DND-41 (cell line): ENCODE measurements at places on chromosomes 6 and 20.

DNA sequence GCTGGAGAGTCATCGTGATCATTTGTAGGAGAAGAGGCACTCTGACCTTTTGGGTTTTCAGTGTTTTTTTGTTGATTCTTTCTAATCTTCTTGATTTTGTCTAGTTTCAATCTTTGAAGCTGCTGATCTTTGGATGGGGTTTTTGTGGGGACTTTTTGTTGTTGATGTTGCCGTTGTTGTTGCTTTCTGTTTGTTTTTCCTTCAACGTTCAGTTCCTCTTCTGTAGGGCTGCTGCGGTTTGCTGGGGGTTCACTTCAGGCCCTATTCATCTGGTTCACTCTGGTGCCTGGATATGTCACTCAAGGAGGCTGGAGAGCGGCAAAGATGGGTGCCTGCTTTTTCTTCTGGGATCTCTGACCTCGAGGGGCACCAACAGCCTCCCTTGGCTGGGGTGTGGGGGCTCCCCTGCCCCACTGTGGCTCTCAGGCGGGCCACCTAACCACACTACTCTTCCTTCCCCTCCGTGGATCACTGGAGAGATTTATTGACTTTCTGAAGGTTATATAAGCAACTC is 21.5 kb upstream of the TMEM244 start:
- no peak overlapping the region for H3K4me3 ChIP-seq
- DNase-seq: no peak
- peaks cover 5% of the 10 kb centered on the region for H3K27me3 ChIP-seq

DNA sequence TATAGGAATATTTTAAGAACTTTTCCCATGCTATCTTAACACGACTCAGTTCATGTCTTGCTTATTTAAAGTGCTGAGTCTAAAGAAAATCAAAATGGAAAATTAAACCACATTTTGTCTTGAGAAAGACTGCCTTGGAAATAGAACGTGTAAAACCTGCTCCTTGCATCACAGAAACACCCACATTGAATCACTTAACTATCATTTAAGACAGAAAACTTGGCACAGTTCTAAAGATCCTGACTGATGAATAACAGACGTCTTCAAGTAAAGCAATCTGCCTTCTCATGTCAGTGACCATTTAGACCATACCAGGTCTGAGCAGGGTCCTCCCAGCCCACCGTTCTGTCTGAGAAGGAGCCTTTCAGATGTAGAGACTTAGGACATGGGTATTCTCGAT is 7.4 kb downstream of the PERP start:
- no peaks in the 10 kb centered on the region for H3K36me3 ChIP-seq
- no peaks in the 10 kb centered on the region for H3K4me1 ChIP-seq
- no peak overlapping the region for H3K4me3 ChIP-seq
- no peak overlapping the region for H3K27ac ChIP-seq

DNA sequence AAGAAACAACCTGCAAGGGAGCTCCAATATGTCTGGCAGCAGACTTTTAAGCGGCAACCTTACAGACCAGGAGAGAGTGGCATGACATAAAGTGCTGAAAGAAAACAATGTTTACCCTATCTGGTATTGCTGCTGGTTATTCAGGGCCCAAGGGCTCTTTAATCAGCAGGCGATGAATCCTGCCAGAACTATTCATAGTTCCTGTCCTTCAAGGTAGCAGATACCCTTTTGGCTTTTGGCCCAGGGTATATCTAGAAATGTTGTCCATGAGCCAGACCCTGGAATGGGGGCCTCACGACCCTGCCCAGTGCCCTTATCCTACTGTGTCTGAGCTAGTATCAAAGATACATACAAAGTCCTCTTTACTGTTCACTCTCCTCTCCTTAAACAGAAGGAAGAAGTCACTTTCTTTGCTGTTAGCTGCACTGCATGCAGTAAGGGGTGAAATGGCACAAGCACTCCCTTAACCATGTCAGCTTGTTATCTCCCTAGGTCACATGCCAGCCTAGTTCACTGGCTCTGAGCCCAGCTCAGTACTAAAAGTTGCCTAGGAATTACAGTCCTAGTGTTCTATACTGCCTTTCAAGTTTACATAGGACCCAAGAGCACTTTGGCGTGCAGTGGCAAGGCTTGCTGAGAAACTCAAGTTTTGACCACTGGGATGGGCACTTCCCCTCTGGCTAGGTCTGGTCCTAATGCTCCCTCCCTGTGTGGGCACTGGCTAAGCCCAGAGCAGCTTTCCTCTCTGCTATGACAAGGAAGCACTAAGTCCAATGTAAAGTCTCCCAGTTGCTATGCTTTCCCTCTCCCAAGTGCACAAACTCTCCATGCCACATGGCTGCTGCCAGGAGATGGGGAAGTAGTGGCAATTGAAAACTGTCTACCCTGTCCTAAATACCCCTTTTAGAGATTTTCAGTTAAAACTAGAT is 122.0 kb downstream of the HTR1B start:
- H3K4me3 ChIP-seq: no peak overlapping the region
- no peak for DNase-seq
- no peak overlapping the region for H3K27ac ChIP-seq
- H3K27me3 ChIP-seq: no peaks in the 10 kb centered on the region
- no peaks in the 10 kb centered on the region for H3K4me1 ChIP-seq

DNA sequence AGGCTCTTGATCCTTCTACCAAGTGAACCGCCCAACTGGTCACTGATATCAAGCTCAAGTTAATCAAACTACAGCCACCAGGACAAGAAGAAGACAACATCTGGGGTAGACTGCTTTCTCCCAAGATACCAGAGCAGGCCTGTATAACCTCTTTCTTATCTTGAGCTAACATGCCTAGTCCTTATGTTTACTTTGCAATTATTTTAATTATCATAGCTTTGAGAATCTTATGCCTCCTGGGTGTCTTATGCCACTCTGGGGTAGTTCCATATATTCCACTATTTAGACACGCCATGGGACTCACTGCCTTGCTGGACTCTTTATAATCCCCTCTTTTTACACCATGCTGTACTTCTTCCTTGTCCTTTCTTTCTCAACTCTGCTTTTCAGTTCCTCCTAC is 41.5 kb upstream of the ECI2 start:
- H3K4me3 ChIP-seq: no peak overlapping the region

GRCh38 chr6:147055821-147056392 is 148.3 kb upstream of the STXBP5 start:
- no peak for DNase-seq
- H3K4me3 ChIP-seq: no peak overlapping the region
- no peaks in the 10 kb centered on the region for H3K27me3 ChIP-seq
- no peaks in the 10 kb centered on the region for H3K36me3 ChIP-seq
- no peak overlapping the region for H3K27ac ChIP-seq
- no peaks in the 10 kb centered on the region for H3K4me1 ChIP-seq

GRCh38 chr6:163820171-163820570 is 405.7 kb downstream of the QKI start:
- H3K27ac ChIP-seq: no peak overlapping the region
- H3K4me1 ChIP-seq: no peaks in the 10 kb centered on the region
- no peak for DNase-seq

DNA sequence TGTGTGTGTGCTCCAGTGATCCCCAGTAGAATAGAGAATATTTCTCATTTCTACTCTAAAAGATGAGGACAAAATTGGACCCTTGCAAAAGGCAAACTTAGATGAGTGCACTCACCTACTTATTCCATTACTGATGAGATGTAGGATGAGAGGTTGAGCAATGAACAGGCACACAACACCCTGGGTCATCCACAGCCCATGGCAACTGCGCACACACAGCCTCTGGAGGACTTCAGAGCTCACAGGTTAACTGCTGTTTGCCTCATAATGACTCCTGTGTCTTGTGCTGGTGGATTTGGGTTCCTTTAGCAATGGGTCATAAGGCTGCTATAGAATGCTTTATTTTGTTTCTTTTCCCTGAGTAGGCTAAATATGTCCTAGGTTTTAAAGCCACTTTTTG is 103.6 kb upstream of the TNFAIP3 start:
- no peaks in the 10 kb centered on the region for H3K36me3 ChIP-seq
- H3K4me3 ChIP-seq: no peak overlapping the region
- no peak for DNase-seq
- H3K27me3 ChIP-seq: no peaks in the 10 kb centered on the region

DNA sequence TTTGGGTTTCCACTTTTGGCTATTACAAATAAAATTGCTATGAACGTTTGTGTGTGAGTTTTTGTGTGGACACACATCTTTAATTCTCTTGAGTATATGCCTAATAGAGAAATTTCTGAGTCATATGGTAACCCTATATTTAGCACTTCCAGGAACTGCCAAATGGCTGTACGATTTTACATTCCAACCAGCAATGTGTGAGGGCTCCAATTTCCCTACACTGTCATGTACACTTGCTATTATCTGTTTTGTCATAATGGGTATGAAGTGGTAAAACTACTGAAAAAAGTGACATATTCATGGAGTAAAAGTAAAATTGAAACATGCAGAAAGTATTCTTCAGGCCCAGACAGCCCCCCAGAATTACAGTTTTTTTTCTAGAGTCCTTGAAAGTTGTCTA is 59.6 kb upstream of the ESR1 start:
- peaks cover 4% of the 10 kb centered on the region for H3K27me3 ChIP-seq
- DNase-seq: no peak
- H3K27ac ChIP-seq: no peak overlapping the region

DNA sequence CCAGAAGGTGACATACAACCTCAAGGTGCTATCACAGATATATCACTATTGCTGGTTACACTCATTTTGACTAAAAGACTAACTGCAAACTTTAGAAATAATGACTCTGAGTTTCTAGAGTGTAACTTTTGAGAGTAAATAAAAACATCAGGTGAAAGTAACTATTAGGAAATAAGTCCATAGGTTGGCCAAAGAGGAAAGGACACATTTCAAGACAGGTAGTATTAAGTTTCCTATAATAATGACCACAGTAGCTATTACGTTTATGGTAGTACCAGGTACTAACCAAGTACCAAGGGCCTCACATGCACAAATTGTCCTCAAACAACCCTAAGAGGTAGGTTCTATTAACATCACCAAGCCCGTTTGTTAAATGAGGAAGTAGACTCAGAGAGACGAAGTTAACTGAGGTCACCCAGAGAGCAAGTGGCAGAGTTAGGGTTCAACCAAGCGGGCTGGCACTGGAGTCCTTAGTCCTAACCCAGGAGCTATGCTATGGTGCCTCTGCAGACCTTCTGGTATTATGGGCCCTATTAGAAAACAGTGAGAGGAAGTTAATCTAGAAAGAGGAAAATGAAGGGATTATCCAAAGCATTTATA is 36.8 kb downstream of the HEBP2 start:
- no peaks in the 10 kb centered on the region for H3K36me3 ChIP-seq
- H3K4me3 ChIP-seq: no peak overlapping the region
- no peak for DNase-seq
- H3K27ac ChIP-seq: no peak overlapping the region

- no peaks in the 10 kb centered on the region for H3K27me3 ChIP-seq
- no peak overlapping the region for H3K27ac ChIP-seq
- no peaks in the 10 kb centered on the region for H3K4me1 ChIP-seq
- no peaks in the 10 kb centered on the region for H3K36me3 ChIP-seq
Observed at GRCh38 chr20:20719411-20719810, 7.0 kb upstream of the RALGAPA2 start.

DNA sequence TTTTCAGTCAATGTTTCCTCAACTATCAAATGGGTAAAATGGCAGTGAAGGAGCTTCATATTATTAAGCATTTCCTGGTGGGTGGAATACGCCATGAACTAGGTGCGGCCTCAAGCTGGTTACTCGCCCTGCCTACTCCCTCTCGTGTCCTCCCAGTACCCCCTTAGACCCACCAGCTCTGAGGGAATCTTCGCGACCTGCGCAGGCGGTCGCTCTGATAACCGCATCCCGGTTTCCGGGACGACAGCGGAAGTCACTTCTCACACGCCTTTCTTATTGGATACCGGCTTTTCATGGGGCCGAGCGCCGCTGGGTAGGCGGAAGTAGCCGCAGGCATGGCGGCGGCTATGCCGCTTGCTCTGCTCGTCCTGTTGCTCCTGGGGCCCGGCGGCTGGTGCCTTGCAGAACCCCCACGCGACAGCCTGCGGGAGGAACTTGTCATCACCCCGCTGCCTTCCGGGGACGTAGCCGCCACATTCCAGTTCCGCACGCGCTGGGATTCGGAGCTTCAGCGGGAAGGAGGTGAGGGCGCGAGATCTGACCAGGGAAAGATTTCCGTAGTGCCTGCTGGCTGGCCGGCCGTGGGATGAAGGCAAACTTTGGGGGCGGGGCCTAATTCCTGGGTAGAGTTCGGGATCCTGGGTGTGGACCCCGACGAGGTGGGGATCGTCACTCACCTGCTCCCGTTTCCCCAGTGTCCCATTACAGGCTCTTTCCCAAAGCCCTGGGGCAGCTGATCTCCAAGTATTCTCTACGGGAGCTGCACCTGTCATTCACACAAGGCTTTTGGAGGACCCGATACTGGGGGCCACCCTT is at the start of gene PIGT:
TSS of gene PIGT (plus strand) at position 320 of the 816 bp plus-strand sequence. CDS start at position 336, 16 bp downstream.
- H3K27me3 ChIP-seq: no peaks in the 10 kb centered on the region
- peak within 1 kb of the TSS; percentile 79 for H3K27ac ChIP-seq
- H3K4me3 ChIP-seq: peak within 1 kb of the TSS; percentile 74

DNA sequence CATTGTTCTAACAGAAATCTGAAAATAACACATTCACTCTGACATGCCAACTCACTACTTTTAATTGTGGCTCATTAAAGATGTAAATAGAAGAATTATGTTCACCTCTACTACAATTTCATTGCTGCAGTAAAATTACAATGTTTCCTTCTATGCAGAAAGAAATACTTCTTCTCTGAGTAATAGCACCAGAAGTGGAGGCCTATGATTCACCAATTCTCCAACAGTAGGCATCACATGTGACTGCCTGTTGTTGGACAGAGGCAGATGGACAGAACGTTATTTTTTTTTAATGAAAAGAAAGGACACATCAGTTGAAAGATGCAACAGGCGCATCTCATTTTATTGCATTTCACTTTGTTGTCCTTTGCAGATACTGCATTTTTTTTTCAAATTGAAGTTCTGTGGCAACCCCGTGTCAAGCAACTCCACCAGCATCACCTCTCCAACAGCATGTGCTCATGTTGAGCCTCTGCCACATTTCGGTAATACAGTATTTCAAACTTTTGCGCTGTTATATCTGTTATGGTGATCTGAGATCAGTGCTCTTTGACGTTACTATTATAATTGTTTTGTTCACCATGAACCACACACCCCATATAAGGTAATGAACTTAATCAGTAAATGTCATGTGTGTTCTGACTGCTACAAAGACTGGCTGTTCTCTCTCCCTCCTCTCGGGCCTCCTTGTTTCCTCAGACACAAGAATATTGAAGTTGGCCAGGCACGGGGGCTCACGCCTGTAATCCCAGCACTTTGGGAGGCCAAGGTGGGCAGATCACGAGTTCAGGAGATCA is 121.4 kb downstream of the ATXN1 start:
- no peaks in the 10 kb centered on the region for H3K4me1 ChIP-seq
- H3K27ac ChIP-seq: no peak overlapping the region
- DNase-seq: no peak
- no peaks in the 10 kb centered on the region for H3K36me3 ChIP-seq
- H3K4me3 ChIP-seq: no peak overlapping the region
- no peaks in the 10 kb centered on the region for H3K27me3 ChIP-seq

- no peak overlapping the region for H3K4me3 ChIP-seq
- H3K27me3 ChIP-seq: no peaks in the 10 kb centered on the region
- no peaks in the 10 kb centered on the region for H3K36me3 ChIP-seq
- DNase-seq: no peak
Observed at GRCh38 chr6:166441325-166442078, 58.8 kb upstream of the MPC1 start.

DNA sequence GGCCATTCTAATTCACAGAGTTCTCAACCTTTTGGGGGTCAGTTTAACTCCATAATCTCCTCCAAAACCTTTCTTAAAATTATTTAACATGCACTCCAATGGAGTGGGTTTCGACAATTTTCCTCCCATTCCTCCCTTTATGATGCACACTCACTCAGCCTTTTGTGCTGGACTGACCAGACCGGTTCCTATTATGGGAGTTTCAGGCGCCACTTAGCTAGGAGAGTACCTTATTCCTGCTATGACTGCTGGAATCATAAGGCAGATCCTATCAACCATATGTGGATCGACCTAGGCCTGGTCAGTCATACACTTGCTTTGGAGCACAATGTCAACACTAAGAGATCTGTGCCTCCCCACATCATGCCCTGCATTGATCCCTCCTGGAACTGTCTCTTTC is 63.9 kb upstream of the MOCS1 start:
- H3K36me3 ChIP-seq: no peaks in the 10 kb centered on the region
- no peak for DNase-seq
